ENCODE measurements at places on chromosomes 7 and 10.
A peak's percentile ranks its signal among the peaks of the same experiment; 100 is the strongest.

DNA sequence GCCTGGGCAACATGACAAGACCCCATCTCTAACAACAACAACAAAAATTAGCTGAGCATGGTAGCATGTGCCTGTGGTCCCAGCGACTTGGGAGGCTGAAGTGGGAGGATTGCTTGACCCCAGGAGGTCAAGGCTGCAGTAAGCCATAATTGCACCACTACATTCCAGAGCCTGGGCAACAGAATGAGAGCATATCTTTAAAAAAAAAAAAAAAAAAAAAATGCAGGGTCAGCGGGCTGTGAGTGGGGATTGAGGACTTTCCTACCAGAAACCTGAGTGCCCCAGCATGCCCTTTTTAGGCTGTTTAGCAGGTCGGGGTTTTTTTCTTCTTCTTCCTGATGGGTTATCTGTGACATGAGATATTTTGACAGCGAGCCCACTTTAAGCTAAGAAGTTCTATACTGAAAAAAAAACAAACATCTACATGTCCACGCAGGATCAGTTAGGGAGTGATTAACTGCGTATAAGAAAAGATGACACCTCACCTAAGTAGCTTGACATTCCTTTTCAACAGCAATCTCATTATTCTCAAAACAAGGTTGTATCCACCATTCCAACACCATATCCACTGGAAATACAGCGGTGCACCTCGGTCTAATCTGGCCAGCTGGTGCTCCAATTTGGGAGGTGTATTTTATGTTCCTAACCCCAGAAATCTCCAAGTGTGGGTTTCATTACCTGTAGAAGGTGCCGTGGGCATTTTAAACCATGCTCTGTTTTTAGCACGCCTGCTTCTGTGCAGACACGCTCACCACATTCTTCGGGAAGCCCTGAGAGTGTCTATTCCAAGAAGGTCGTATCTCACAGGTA lies 13.8 kb upstream of the RFC2 start:
- DNase-seq: no peak

- no peak for DNase-seq
These were observed 67.5 kb downstream of the PFKFB3 start for GRCh38 chr10:6269953-6270867.

- DNase-seq: no peak
These were observed 189.5 kb downstream of the ZNF438 start for GRCh38 chr10:30842185-30842584.

DNA sequence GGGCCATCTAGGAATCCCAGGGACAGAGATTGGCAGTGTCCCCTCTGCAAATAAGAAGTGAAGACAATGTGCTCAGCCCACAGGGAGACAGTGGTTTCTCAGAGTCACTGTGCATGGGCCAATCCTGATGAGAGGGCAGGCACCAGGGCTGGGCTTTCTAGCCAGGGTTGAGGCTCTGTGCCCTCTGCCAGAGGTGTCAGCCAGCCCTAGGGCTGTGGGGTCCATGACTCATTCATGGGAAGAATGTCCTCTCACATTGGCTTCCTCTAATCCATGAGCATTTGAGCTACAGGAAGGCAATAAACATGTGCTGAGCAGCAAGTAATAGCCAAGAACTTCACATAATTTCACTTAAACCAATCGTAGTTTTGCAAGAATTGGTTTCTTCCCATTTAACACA lies 482.0 kb upstream of the MGMT start:
- no peak for DNase-seq

- no peak for DNase-seq
These were observed 266.0 kb downstream of the BBS9 start for GRCh38 chr7:33395340-33395739.

DNA sequence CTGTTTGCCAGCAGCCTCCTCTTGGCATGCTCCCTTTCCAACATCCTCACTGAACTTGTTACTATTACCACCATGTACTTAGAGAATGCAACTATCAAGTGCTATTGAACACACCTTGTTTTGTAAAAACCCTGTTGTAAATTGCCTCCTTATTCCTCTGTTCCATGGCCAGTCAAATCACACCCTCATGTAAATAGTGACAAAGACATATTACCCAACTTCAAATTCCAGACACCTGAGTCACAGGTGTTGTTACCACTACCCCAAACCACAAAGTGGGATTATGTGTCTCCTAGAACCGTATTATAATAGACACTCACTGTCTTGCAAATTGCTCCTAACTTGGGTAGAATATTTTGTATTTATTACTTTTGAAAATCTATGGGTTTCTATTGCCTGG lies 263.2 kb upstream of the C7orf33 start:
- no peak for DNase-seq

DNA sequence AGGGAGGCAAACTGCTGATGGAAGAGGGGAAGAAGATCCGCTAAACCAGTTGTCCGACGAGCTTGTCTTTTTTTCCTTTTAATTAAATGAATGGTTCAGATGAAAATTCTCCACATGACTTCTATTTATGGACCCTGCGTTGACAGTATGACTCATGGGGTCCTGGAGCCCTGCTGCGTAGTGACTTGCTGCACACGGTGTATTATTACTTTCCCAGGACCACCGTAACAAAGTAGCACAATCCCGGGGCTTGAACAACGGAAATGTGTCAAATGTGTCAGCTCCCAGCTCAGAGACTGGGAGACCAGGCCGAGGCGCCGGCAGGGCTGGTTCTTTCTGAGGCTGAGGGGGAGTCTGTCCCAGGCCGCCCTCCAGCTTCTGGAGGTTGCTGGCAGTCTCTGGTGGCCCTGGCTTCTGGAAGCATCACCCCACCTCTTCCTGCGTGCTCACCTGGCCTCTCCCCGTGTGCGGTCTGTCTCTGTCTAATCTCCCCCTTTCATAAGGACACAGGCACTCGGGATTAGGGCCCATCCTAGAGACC lies 33.8 kb upstream of the MNX1 start:
- no peak for DNase-seq

DNA sequence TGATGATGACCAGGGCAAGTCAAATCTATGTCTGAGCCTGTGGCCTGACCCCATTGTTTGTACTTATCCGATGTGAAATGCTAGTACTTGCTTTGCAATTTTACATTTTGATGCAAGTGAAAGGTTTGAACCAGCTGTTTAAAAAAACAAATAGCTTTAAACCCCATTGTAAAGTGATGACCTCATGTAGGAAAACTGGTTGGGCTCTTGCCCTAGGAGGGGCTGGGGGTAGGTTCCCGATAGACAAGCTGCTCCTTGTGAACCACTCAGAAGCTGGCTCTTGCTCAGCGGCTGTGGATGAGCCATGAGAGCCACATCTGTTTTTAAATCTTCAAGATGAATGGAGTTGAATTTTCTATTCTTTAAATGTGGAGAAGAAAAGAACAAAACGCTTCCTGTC lies 185.3 kb downstream of the WDR11 start:
- DNase-seq: no peak

- no peak for DNase-seq
These were observed 134.0 kb downstream of the SEMA3E start for GRCh38 chr7:83514977-83515376.

DNA sequence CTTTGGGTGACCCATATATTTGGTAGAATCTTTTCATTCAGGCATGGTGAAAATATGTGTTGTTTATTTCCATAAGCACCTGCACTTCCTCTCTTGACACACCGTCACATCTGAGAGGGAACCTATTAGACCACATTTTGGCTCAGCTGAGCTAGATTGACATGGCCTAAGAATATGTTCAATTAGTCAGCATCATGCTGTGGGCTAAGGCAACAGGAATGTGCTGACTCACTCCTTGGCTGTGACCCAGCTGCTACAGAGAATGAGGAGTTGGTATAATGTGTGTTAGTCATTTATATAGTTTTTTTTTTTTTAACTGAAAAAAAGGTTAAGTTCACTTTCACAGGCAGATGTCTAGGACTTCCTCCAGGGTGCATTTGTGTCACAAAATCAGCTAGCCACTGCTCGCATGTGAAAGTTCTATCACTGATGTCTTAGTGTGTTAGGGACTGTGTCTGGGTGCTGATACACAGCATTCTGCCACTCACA lies 180.6 kb downstream of the SEMA3E start:
- DNase-seq: peak; percentile 93

GRCh38 chr10:57162231-57162630 lies 801.2 kb upstream of the ZWINT start:
- no peak for DNase-seq

DNA sequence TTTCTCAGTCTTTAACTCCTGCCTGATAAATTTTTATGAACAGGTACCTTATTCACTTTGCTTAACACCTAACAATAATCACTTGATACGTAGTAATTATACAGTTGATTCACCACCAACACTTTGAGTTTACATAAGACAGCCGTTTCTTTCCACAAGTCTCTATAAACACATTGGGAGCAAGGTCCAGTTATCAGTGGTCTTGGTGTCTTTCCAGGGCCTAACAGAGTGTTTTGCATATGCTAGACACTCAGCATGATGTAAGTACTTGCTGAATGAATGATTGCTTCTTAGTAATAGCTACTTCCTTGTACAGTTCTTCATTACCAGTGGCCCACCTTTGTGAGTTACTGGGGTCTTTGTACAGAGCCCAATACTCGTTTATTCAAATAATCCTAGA lies 6.4 kb downstream of the CLDN12 start:
- no peak for DNase-seq

GRCh38 chr10:49311555-49312236 lies 12.7 kb downstream of the C10orf71 start:
- no peak for DNase-seq

GRCh38 chr10:73950155-73950948 lies 39.4 kb downstream of the PLAU start:
- DNase-seq: no peak

DNA sequence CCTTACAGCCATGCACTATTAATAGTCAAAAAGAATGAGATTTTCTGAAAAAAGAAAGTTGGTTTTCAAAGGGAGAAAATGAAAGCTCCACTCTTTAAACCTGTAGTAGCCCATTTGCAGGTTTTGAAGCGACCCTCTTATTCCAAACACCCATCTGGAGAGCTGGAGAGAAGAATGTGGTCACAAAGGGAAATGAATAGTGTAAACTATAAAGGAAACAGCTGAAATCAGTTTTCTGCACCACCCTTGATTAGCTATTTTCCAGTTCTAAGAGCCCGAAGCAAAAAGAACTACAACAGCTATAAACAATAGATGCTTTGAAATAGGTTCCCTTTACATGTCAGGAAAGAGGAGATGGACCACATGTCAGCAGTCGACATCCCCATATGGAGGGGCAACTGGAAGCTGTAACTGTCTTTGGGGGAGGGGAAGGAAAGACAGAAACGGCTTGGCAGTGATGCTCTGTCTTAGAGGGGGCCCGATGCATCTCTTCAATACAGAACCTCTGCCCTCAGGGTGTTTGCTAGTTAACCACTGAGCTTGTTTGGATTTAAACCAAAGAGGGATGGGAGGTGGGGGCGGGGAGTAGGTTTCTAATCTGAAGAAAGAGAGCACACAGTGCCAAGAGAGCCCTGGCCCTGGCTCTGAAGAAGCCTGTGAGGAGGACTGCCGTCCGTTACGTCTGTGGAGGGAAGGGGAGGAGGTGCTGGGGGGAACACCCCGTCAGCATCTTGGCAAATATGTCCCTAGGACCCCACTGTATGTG lies 55.3 kb downstream of the CPVL start:
- DNase-seq: no peak

DNA sequence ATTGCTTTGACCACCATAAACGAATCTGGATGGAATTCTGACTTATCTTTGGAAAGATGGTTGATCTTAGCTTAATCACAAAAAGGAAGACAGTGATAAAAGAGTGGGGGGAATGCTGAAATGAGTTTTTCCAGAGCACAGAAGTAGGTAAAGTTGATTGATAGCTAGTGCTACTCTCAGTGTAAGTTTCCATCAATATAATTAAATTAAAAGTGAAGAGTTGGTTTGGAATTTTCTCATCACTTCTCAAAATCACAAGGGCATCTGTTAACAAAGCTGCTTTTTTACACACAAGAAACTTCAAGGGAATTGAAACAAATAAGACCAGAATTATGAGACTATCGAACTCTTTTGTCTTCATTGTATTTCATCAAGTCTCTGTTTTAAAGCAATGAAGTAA lies 1217.3 kb downstream of the REEP3 start:
- DNase-seq: no peak

DNA sequence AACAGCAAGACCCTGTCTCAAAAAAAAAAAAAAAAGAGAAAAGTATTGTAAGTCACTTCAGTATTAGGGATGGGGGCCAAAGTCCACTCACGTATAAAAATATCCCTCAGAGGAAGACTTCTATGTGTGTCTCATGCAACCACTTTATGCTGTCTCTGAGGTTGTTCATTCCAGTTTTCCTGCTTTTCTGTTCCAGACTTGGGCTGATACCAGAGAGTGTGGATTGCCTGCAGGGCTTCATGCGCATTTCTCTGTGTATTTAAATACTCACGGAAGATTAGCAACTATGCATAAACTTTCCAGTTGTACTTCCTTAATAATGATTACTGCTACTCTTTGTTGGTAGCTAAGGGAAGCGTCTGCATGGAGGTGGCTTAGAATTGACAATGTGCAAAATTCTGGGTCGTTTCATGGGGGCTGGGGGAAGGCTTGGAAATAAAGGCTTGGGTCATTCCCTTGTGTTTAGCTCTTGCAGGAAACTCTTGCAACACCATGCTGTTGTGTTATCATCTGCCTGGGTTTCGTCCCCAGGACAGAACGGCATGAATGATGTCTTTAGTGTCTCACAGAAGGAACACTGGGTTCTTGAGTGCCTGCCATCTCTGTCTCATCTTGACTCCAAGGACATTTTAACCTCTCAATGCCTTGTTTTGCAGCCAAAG lies 54.1 kb downstream of the KIAA1217 start:
- no peak for DNase-seq

- DNase-seq: no peak
These were observed 153.2 kb downstream of the MAD1L1 start for GRCh38 chr7:2079332-2080059.

GRCh38 chr7:65840446-65840845 lies 32.4 kb upstream of the VKORC1L1 start:
- no peak for DNase-seq

DNA sequence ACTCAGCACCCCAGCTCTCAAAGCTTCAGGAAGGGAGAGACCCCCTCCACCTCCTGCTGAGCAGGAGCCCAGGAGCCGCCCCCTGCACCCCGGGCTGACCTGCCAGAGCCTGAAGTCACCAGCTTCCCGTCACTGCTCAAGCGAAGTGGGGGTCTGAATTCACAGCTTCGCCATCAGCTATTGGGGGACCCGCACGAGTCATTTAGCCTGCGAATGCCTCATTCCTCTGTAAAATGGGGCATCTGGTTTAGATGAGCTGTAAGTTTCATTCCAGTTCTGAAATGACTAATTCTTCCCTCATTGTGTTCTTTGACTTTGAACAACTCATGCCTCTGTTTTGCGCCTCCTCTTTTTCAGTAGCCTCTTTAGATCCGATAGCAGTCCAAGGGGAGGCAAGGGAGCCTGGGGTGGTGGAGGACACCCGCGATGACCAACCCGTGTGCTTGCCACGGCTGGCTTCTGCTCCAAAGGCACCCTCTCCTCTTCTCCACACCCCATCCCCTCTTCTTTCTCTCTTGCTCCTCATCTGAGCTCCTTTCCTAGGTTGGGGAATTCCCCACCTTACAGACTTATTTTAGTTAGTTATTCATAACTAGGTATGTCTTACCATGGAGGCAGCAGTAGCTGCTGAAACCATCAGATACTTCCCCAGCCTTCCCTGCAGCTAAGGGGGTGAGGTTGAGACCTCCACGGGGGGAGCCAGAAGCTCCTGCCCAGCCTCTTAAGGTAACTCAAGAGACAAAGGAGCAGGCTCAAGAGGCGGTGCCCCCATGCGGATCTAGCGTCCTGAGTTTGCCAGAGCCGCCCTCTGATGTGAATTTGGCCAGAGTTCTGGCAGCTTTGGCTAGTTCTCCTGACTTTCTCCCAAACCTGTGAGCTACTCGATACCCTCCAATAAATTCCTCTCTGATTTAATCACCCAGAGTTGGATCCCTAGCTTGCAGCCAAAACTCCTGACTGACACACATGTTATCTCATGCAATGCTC lies 47.7 kb downstream of the RBM17 start:
- DNase-seq: no peak

Measured in AG09319 (cell line).